Cerebellum (tissue), 4 donors: ENCODE measurements at places on chromosomes 1 and 21. TPM values are rescaled to one million over a fixed set of nuclear protein-coding genes. Genes with fewer than 3 reads are reported as not detected.

Gene ARMH1
- total RNA-seq: 5.2 TPM

GRCh38 chr1:46379996-46380395, 14.1 kb upstream of the FAAH start:
- no peak for DNase-seq

Gene DIO1
- total RNA-seq: not detected

Gene ADCY10
- total RNA-seq: 0.27 TPM

Gene TMEM82
- not detected for total RNA-seq

DNA sequence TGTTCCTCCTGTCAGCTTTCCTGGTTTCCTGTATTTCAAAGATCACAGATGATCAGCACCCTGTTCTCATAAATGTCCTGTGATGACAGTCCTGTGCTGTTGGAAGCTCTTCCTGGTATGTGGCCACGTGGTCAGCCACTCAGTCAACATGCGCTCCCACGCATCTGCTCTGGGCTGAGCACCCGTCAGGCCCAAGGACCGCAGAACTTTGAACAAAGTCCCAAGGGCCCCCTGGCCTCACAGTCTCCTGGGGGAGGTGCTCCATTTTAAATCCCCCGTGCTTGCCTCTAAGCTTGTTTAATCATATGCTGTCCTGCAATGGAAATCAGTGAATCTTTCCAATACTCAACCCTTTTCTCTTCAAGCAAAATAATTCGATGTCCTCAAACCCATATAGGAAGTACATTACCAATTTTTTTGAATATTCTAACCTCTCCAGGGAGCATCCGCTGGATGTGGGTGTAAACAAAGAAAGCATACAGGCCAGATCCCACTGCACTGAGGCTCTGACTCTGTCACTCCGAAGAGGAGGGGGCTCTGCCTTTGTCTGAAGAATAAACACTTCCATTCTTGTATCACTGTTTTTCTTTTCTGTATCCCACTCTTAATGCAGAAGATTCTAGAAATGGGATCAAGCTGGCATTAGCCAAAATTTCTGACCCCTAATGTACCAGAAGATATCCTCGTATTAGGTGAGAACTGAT, 250.3 kb downstream of the SDCCAG8 start:
- DNase-seq: no peak
